ENCODE measurements at places on chromosomes 12 and 14.
A peak's percentile ranks its signal among the peaks of the same experiment; 100 is the strongest.

GRCh38 chr14:72126561-72126960, 194.3 kb downstream of the RGS6 start:
- DNase-seq: no peak

DNA sequence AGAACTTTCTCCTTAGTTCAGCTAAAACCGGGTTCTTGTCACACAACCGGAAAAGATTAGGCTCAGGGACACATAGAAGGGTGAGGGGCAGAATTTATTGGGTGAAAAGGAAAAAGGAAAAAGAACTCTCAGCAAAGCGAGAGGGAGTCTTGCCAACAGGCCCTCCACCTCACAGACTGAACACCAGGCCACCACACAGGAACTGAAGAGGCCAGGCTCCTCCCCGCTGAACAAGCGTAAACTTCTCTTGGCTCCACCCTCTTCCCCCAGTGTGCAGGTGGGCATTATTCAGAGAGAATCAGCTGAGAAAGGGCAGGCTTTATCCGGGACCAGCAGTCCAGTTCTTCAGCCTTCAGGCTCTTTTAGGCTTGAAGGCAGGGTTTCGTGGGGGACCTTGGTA, 125.6 kb upstream of the FGD4 start:
- DNase-seq: no peak

DNA sequence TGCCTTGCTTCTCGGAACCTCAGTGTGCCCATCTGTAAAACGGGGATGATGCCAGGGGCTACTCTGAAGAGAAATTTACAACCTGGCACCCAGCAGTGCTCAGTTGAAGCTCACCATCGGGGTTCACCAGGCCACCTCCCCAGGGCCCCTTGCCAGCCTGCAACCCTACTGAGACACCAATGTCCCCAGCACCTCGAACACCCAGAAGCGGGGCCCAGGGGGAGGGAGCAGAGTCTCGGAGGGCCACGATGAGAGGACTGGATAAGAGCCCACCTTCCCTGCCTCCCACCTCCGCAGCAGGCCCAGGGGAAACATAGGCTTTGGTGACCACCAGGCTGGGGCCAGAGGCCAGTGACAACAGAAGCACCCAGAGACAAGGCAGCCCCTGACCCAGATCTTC, 22.4 kb downstream of the NCOR2 start:
- DNase-seq: no peak

GRCh38 chr12:50614167-50614759, 109.5 kb downstream of the DIP2B start:
- DNase-seq: peak; percentile 89

DNA sequence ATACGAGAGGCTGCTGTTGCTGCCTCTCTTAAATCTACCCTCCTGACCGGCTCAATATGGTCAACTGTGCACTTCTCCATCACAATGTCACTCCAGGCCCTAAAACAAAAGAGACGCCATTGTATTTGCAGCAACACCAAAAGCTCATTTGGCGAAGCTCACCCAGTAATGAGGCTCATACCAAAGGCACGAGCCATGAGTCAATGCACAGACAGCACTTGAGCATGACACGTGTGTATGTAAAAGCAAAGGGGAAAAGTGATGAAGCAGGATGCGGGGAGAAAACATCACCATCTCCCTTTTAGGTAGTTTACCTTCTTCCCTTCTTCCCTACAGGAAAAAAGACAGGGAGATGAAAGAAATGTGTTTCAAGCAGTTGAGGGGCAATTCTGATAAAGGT, 150.3 kb downstream of the FOXN3 start:
- DNase-seq: peak; percentile 30

DNA sequence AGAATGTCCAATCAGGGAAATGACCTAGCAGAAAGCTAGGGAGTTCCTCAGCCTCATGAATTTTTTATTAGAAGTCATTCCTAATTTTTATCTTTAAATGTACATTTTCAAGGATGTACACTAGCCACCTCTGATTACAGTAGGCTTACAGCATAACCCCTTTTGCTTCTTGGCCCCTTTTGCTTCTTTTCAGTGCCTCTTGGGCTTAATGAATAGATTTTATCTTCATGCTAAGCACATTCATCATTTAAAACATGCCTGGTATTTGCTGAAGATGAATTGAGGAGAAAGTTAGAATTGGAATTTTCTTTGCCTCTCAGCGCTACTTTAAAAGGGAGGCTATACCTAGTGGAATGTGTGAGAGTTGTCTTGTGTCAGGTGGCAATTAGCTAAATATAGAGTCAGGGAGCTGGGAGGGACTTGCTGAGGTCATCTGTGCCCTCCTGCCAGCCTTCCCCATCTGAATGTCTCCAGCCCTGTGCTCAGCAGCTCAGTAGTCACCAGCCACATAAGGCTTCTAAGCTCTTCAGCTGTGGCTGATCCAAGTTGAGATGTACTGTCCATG, 132.1 kb downstream of the SAMD4A start:
- no peak for DNase-seq

DNA sequence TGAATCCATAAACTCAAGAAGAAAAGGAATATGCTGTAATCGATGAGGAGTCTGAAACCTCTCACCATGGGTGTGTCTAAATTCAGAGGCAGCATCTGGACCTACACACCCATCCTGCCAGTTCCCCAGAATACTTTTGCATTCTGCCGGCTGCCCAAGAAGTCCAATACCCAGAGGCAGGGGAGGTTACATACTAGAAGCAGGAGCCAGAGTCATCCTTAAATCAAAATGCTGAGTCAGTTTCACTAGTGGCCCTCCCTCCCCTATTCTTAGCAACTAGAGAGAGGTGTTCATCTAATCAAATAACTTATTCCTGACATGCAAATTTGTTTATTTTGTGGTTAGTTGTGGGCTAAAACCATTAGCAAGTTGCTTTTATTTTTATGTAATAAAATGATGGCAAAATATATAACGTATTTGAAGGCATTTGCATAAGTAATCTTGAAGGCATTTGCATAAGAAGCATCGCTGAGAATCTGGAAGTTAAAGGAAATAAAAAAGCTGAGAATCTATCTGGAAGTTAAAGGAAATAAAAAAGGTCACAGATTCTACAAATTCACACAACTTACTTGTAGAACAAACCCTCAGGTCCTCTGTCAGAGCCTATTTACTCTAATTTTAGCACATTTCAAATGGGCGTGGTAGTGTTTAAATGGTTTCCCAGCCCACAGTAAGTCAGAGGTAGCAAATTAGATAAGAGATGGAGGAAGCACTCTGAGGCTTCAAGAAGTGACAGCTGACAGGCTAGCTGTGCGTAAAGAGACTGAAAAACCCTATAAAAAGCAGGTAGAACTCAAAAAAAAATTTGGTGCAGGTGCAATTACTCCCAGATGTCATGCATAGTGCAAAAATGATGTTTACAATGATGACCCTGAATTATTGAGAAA, 7.8 kb downstream of the BHLHE41 start:
- no peak for DNase-seq

DNA sequence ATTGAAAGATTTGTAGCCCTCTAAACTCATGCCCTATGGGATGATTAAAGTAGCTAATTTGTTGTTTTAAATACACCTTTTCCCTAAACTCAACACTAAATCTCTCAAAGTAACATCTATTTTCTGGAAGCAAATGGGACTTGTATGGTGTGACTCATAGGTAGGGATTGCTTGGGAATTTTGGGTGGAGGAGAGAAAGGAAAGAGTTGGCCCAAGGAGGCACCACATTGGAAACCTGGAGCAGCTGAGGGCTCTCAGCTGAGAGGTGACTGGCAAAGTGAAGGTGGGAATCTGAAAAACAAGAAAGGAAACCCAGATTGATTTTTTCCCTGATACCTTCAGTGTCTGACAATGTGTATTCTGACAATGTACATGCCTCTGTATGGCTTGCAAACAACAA, 114.8 kb upstream of the PRICKLE1 start:
- DNase-seq: no peak

GRCh38 chr12:110223777-110224378, 57.2 kb upstream of the ATP2A2 start:
- DNase-seq: peak; percentile 77

DNA sequence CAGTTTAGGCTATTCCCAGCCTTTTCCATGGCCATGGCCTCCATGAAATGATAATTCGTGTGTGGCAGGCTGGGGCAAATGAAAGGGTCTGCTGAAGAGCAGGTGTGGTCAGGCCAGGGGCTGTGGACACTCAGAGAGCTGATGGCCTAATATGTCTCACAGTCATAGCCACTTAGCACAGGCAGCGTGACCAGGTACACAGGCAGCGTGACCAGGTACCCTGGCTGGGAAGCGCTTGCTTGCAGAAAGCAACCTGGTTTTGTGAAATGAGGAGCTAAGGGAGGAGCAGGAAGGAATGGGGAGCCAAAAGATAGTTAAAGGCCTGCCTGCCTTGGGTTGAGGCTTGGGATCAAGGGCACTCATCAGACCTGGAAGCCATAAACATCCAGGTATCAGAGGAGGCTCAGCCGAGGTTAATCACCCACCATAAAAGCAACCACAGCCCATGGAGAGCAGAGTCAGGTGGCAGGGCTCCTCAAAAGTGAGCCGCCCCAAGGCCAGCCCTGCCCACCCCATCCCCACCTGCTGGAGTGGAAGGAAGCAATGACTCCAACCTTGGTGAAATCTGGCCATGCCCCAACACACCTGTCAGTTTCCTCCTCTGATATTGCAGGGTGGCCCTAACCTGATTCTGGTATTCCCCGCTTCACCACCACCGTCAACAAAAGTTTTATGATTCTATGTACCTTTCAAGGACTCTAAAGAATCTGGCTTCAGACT, 8.0 kb upstream of the KRT8 start:
- DNase-seq: no peak

DNA sequence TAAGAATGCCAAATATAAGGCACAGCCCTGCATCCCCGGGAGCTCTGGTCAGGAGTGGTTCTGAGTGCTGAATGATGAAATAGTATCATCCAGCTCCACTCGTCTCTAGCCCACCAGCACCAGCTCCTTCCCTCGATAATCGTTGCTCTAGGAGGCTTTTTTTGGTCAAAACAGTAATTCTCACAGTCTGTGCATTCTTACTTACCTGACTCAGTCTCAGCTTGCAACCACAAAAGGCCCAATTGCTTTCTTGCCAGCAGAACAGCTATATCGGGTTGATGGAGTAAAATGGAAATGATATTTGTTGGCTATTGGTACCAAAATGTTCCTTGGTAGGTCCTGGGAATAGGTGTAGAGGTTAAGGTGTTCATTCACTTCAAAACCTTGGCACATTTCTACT, 94.8 kb downstream of the BMP4 start:
- no peak for DNase-seq

Measured in iris pigment epithelial cell (primary cell).